Endothelial cell (in vitro differentiated cells): ENCODE measurements at places on chromosomes 2 and 18.

GRCh38 chr2:60857056-60857455 is 24.3 kb upstream of the REL start:
- no peak overlapping the region for H3K27ac ChIP-seq
- no peak overlapping the region for H3K4me3 ChIP-seq
- H3K27me3 ChIP-seq: peaks cover 2% of the 10 kb centered on the region
- no peak for DNase-seq
- H3K4me1 ChIP-seq: no peaks in the 10 kb centered on the region

DNA sequence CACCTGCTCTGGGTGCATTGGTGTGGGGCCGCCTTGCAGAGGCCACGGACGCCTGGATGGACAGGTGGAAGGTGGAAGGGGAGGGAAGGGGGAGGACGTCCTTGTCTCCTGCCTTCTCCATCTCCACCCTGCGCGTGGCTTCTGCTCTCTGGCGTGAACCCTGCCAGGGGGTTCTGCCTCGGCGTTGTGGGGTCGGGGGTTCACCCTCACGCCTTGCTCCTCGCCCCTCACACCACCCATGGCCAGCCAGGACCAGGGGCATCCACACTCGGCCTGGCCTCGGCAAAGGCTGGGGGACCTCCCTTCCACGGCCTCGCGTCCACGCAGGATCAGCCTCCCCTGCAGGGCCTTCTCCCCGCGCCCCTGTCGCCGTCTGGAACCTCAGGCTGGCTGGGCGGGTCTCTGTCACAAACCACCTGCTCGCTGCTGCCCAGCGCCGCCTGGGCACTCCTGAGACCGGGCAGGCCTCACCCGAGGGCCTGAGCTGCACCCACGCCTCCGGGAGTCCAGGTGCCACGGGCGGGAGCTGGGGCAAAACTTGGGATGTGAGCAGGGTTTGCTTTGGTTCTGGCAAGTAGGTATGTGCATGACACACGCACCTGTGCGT is 655.9 kb downstream of the GALR1 start:
- H3K27me3 ChIP-seq: peaks cover 10% of the 10 kb centered on the region
- no peak overlapping the region for H3K27ac ChIP-seq
- no peaks in the 10 kb centered on the region for H3K4me1 ChIP-seq
- H3K4me3 ChIP-seq: no peak overlapping the region

GRCh38 chr2:112915300-112916144 is 4.6 kb downstream of the IL37 start:
- H3K4me1 ChIP-seq: no peaks in the 10 kb centered on the region
- no peak for DNase-seq
- peaks cover 4% of the 10 kb centered on the region for H3K36me3 ChIP-seq

DNA sequence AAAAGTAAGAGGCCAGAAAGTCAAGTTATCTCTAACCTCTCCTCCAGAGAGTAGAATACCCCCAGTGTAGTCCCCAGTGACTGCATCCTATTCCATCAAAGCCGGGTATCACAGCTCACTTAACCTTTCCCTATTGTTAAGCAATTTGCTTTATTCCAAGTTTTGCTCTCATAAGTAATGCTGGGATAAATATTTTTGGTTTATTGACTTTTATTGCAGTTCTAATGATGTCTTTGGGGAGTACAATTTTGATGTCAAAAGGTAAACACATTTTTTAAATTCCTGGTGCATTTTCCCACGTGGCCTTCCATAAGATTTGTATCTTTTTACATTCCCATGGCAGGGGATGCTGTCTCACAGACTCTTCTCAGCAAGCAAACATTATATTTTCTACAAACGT is 43.3 kb downstream of the CMPK2 start:
- no peaks in the 10 kb centered on the region for H3K4me1 ChIP-seq
- H3K4me3 ChIP-seq: no peak overlapping the region
- no peak for DNase-seq
- peaks cover 1% of the 10 kb centered on the region for H3K27me3 ChIP-seq

GRCh38 chr2:143901185-143901842 is 618.6 kb downstream of the ZEB2 start:
- no peak overlapping the region for H3K4me3 ChIP-seq
- H3K4me1 ChIP-seq: no peaks in the 10 kb centered on the region
- no peaks in the 10 kb centered on the region for H3K36me3 ChIP-seq
- no peak for DNase-seq

DNA sequence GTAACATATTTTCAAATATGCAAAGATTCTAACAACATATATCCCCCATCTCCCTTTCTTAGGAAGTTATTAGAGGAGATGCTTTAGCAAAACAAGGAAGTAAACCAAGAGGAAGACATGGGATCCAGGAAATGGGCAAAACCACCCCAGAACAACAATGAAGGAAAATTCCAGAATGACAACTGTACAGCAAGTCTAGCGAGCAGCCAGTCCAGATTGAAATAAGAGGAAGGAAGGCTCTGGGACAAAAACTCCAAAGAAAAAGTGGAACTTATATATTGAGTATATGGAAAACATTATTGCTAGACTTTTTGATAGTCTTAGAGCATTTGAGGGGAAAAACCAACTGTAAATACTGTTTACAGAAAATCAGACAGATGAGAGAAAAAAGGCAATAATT is 2.9 kb upstream of the ARPC2 start:
- peaks cover 20% of the 10 kb centered on the region for H3K27me3 ChIP-seq
- no peak overlapping the region for H3K4me3 ChIP-seq
- H3K36me3 ChIP-seq: peaks cover 16% of the 10 kb centered on the region
- peaks cover 31% of the 10 kb centered on the region for H3K4me1 ChIP-seq
- H3K27ac ChIP-seq: peak overlapping the region; percentile 79

DNA sequence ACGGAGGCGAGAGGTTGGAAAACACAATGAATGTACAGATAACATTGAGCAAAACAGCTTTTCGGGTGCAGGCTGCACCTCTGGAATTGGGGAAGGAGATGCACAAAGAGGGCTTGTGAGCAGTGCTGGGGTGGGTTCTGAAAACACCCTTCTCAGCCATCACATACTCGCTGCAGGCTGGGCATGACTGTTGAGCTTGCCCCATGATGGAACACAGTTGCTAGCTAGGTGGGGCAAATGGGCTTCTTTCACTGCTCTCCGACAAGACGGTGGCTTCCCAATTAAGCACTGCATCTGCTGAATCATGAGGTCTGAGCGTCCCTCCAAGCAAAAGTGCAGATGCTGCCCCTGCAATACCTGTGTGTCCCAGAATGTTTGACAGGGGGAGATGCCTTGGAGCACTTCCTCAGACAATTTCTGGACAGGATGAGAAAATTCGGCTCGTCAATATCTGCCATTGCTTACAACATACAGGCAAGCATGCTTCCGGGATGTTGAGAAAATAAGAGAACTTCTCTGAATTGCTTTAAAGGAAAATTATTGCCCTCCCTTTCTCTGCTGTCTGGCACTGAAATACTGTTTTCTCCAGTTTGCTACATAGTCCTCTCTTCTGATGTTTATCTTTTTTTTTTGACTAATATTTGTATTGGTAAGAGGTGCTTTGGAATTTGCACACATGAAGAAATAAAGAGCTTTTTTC is 77.3 kb upstream of the SH3BP4 start:
- H3K27ac ChIP-seq: no peak overlapping the region
- H3K36me3 ChIP-seq: peaks cover 12% of the 10 kb centered on the region
- DNase-seq: no peak
- H3K4me3 ChIP-seq: no peak overlapping the region
- no peaks in the 10 kb centered on the region for H3K27me3 ChIP-seq

- H3K4me1 ChIP-seq: peaks cover 15% of the 10 kb centered on the region
- H3K36me3 ChIP-seq: peaks cover 14% of the 10 kb centered on the region
- peak; percentile 80 for DNase-seq
- H3K27me3 ChIP-seq: peaks cover 6% of the 10 kb centered on the region
These were observed at the start of gene LRPPRC for GRCh38 chr2:43995733-43996533. LRPPRC (minus strand) TSS chr2:43995989; CDS start chr2:43995947, 42 bp downstream.

DNA sequence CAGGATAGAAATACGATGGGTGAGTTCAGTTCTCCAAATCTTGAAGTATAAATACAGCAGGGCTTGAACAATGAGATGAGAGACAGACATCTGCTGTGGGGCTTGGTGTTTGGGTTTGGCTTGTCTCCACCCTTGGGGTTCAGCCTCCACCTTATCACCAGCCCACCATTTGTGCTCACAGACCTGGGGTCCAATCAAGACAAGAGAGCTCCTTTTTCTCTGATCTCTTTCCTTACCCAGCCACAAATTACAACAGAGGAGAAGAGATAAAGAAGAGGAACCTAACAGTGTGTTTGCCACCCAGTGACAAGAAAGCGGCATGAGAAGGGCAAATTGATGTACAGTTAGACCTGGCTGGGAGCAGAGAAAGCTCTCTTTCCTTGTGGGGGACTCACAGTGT is 204.5 kb upstream of the CXCR4 start:
- H3K4me3 ChIP-seq: no peak overlapping the region
- H3K27me3 ChIP-seq: peaks cover 2% of the 10 kb centered on the region
- no peak for DNase-seq
- H3K27ac ChIP-seq: no peak overlapping the region

- no peak overlapping the region for H3K27ac ChIP-seq
- H3K4me1 ChIP-seq: peaks cover 24% of the 10 kb centered on the region
- DNase-seq: no peak
These were observed 18.9 kb upstream of the STAT4 start for GRCh38 chr2:191169456-191170300.

DNA sequence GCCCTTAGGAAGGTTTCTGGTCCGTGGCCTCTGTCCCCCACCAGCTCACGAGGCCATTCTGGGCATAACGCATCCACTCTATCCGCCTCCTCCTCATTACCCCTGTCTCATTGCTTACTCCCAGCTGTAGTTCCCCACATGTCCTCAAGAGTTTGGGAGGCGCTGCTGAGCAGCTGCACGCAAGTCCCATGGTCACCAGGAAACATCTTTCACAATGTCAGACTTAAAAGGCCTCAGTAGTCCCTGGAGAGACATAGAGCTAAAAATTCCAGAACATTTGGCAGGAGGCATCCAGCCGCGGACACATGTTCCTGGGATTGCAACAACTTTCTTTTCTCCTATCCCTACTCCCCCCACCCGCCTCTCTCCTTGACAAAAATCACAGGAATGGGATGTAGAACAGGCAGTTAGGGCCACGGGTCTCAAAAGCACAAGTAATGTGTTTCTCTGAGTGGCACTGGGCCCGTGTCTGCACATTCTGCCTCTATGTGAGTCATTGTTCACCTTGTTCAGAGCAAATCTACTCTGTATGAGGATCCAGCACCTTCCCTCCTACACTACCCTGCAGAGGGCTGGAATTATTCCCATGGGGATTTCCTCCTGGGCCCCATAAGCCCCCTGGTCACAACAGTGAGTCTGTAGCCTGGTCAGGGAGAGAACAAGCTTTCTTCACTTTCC is 8.1 kb downstream of the LBH start:
- peaks cover 38% of the 10 kb centered on the region for H3K36me3 ChIP-seq
- peak overlapping the region; percentile 65 for H3K4me3 ChIP-seq
- peaks cover 11% of the 10 kb centered on the region for H3K27me3 ChIP-seq
- peak overlapping the region; percentile 44 for H3K27ac ChIP-seq
- DNase-seq: peak; percentile 72

DNA sequence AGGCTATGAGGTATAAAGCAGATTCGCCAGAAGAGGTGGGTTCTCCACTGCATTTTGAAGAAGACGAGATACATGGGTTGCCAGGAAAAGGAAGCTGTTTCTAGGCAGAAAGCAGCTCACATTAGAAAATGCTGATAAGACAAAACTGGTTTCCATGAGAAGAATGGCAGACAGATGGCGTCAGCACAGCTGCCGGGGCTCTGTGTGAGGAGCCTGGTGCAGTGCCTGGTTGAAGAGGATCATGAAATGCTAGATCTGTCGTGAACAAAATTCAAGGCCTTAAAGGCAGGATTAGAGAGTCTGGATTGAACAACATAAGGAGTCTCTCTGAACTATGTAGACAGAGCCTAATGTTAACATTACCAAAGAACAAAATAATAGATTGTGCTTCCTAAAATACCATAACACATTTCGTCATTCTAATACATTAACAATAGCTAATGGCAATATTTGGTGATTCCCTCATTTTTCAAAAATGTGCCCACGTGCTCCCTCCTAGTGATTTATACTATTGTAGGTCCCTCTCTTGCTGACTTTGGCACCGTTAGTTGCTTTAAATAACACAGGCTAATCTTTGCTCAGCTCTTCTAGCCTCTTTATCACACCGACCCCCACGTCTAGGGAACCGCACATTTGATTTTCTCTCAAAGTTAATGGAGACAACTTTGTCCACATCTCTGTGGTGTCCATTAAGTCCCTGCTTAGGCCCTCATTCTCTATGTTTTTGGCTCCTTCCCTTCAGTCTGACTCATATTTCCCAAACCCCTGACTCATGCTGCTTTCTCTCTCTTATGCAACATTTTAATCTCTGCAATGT is 38.2 kb downstream of the EFEMP1 start:
- H3K27ac ChIP-seq: no peak overlapping the region
- H3K36me3 ChIP-seq: no peaks in the 10 kb centered on the region
- no peak for DNase-seq
- peaks cover 4% of the 10 kb centered on the region for H3K4me1 ChIP-seq

GRCh38 chr18:36298126-36298741 is 721 bp downstream of the FHOD3 start:
- no peak overlapping the region for H3K27ac ChIP-seq
- no peak overlapping the region for H3K4me3 ChIP-seq
- H3K4me1 ChIP-seq: no peaks in the 10 kb centered on the region
- no peaks in the 10 kb centered on the region for H3K36me3 ChIP-seq
- peaks cover 5% of the 10 kb centered on the region for H3K27me3 ChIP-seq
- DNase-seq: peak; percentile 16

DNA sequence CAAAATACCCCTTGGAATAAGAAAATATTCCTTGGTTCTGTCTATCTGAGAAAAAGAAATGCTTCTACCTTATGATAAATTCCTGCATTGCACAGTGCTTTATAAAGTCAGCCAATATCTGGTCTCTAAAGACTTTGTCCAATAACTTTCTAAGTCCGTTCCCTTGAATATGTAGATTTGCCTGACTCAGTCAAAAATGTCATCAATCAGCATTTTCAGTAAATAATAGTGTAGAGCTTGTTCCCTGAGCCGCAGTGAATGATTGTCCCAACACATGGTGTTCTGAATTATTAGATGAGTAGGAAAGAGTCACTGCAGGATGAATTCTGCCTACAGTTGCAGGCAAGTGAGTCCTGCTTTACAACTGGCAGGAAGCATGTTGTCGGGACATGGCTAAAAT is 316.8 kb upstream of the RBMS1 start:
- no peak for DNase-seq
- H3K4me3 ChIP-seq: no peak overlapping the region
- no peaks in the 10 kb centered on the region for H3K27me3 ChIP-seq

DNA sequence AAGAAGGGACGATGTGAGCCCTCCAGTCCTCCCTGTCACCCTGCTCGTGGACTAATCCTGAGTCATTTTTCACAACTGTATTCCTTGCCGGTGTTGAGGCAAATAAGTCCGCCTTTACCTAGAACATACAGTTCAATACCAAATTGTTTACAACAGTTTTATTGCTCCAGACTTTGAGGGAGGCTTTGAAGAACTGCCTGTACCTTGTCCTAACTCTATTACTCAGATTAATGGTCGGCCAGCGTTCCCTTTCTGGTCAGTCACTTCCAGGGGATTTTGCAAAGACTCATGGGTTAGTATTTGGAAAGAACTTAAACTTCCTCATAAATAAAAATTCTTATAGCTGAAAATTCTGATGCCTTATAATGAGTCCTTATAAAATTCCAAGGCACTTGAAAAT is 85.1 kb upstream of the ZNF532 start:
- peaks cover 2% of the 10 kb centered on the region for H3K27me3 ChIP-seq
- H3K4me1 ChIP-seq: peaks cover 8% of the 10 kb centered on the region
- no peaks in the 10 kb centered on the region for H3K36me3 ChIP-seq
- H3K4me3 ChIP-seq: no peak overlapping the region

GRCh38 chr18:55079481-55080355 is 120.5 kb upstream of the CCDC68 start:
- H3K4me3 ChIP-seq: no peak overlapping the region
- no peak for DNase-seq
- no peaks in the 10 kb centered on the region for H3K4me1 ChIP-seq
- H3K27ac ChIP-seq: no peak overlapping the region
- no peaks in the 10 kb centered on the region for H3K27me3 ChIP-seq

GRCh38 chr2:1639086-1639858 is 105.0 kb downstream of the PXDN start:
- H3K4me1 ChIP-seq: peaks cover 5% of the 10 kb centered on the region
- no peak for DNase-seq
- H3K36me3 ChIP-seq: peaks cover 48% of the 10 kb centered on the region
